ENCODE measurements at places on chromosomes 3 and 15.

- DNase-seq, result peak; percentile 94
Measured at GRCh38 chr3:159280386-159281191, 478.7 kb downstream of the MFSD1 start.

DNA sequence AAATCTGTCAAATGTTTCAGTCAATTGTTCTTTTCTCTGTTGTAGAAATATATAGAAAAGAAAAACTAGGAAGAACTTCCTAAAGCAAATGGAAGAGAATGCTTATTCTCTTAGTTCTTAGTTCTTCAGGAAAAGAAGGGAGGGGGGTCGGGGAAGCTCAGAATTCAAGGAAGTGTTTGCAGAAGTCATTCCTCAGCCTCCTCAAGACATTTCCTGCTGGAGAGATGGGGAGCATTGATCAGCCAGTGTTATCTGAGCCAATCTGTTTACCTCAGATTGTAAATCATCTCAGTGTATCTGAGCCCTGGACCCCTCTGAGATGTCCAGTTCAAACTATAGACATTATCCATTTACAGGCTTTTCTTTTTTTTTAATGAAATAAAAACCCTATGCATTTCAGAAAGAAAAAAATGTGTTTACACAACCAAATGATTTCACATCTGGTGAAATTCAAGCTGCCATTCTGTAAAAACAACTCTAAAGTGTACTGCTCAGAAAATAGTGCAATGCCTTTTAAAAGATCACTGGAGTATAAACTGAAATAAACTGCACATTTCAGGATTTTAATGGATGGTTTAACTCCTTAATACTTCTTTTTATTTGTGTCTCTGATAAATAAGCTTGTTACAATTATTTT is 460.7 kb downstream of the ROBO1 start:
- no peak for DNase-seq

GRCh38 chr3:61381745-61382392 is 130.6 kb upstream of the FHIT start:
- DNase-seq, result peak; percentile 11

GRCh38 chr3:24829629-24830229 is 335.1 kb upstream of the THRB start:
- peak; percentile 34 for DNase-seq

GRCh38 chr15:22989576-22990477 is 9.7 kb upstream of the CYFIP1 start:
- no peak for DNase-seq

DNA sequence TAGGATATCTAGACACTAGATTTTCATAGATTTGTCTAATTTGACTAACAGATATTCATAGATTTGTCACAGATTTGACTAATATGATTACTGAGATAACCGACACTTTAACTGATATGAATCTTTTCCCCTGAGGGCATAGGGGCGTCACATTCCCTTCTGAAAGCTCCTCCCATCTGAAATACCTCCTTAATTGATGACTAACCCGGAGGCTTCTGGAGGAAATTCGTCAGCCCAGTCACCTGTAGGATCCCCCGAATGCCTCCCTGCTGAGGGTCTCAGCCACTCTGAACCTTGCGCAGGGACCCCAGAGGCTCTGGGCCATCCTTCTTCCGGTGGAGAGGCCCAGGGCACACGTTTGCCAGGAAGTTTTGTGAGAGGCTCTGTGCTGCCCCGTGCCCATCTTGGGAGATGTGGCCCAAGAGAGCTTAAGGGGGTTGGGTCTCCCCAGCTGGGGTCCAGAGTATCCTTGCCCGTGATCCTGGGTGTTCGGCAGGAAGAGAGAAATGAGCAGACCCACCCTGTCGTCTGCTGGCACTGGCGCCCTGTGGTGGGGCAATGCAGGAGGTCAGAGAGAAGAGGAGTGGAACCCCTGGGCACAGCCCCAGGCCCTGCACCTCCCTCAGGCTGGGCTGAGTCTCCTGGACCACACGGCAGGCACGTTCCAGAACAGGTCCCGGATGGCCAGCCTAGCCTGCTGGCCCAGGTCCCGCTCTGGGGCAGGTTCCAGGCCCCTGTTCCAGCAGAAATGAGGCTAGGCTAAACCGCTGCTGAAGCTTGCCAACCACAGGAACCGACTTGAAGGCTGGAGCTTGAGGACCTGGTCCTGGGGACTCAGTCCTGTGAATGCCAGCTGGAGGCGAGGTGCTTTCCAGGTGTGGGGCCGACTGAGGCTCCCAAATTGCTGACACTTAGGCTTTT is 1.7 kb downstream of the PLA2G4D start:
- no peak for DNase-seq

DNA sequence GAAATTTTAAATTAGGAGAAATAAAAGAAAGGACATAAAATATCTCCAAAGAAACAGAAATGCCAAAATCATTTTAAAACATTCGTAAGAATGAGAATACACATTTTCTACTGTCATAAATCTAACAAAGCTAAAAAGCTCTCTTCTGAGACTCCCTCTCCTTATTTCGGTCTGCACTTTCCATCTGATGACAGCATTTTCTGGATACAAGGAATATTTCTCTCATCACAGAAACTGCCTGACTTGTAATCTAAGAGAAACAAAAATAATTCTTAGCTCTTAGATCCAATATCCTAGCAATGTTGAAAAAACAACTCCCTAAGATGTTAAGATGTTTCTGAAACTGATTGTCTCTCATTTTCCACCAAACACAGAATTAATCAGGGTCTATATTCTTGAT is 93.5 kb downstream of the PEAK1 start:
- DNase-seq, result no peak

GRCh38 chr3:132622761-132623160 is 25.7 kb downstream of the ACKR4 start:
- DNase-seq, result no peak

DNA sequence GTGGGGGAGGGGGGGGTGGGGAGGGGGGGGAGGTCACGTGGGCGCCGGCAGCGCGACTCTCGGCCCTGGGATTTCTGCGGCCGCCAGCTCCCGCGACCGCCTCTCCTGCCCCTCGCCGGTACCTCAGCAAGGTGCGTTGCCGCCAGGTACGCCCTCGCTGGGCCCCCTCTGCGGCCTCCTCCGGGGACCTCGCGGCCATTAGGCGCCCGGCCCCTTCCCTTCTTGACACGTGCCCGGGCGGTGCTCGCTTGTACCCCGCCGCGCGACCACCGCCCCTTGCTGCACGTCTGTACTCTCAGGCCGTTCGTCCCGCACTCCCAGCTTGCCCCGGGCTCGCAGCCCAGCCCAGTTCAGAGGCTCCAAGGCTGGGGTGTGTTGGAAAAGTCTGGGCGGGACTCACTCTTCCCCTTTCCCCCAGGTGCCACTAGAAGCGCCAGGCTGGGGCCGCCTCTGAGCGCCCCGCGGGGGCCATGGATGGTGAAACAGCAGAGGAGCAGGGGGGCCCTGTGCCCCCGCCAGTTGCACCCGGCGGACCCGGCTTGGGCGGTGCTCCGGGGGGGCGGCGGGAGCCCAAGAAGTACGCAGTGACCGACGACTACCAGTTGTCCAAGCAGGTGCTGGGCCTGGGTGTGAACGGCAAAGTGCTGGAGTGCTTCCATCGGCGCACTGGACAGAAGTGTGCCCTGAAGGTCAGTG is at the start of gene MAPKAPK3:
Gene MAPKAPK3, plus strand, starts transcription at position 56 of the 696 bp plus-strand sequence. Its CDS starts 415 bp downstream, at position 471.
- no peak for DNase-seq

DNA sequence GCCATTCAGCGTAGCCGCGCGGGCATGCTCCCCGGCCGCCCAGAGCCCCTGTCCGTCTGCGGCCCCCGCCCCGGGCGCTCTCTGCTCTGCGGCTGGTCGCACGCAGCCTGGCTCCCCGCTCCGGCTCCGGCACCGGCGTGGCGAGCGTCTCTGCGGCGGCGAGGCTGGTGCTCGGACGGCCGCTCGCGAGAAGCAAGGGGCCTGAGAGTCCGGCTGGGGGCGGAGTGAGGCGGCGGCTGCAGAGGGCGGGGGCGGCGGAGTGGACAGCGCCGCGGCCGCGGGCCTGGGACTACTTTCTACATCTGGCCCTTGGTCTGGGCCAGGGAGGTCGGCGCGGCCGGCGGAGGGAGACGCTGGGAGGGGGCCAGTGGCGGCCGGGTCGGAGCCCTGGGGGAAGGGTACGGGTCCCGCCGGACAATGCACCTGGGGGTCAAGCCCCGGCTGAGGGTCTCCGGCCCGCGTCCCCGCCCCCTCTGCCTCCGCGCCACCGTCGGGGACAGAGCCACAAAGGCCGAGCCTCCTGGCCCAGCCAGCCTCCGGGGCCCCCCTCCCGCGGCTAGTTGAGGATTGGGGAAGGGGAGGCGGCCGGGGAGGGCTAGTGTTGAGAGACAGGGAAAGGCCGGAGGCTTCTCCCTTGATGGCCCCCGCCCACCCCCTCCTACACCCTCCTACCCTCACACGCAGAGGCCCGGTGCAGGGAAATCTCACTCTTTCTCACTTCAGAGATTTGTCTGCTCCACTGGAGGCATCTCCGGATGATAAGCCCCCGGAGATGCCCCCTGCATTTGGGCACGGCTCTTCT is at the start of gene PRTG:
Gene PRTG, minus strand, starts transcription at position 226 of the 802 bp plus-strand sequence. Its CDS starts 221 bp downstream, at position 5.
- DNase-seq, result peak; percentile 35

GRCh38 chr15:77053709-77054108 is 17.2 kb downstream of the TSPAN3 start:
- DNase-seq, result no peak

DNA sequence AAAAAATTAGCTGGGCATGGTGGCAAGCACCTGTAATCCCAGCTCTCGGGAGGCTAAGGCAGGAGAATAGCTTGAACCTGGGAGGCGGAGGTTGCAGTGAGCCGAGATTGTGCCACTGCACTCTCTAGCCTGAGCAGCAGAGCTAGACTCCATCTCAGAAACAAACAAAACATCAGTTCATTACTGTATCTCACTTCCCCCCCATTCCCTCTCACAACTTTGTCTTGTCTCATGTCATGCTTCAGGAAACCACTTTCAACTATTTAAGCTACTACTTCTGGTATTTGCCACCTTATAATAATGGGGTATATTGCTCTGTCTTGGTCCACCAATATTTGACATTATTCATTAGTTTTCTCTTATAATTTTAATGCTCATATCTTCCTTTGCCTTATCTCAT is 26.2 kb downstream of the PIK3CA start:
- no peak for DNase-seq

DNA sequence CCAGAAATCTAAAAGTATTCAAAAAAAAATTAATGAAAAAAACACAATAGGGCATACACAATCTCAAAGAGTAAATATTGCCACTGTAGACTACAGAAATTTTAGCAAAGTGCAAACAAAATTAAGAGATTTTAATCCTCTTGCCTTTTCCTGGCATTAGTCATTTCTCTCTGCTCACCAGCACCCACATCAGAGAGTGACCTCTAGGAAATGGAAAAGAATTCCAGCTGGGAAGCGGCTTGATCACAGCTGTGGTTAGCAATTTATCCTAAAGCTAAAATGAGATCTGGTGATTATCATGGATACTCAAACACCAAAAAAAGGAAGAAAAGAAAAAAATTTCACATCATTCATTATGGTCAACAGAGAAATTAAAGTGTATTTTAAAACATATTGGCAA is 7.5 kb downstream of the CSNK1G1 start:
- no peak for DNase-seq

GRCh38 chr3:85592256-85592655 is 633.5 kb downstream of the CADM2 start:
- DNase-seq, result no peak

GRCh38 chr15:60744826-60745460 is 266.0 kb upstream of the ICE2 start:
- DNase-seq, result no peak
